Chondrocyte (in vitro differentiated cells): ENCODE measurements at places on chromosomes 4 and X. TPM values are rescaled to one million over a fixed set of nuclear protein-coding genes. Genes with fewer than 3 reads are reported as not detected.

GRCh38 chr4:152464030-152464823, 71.7 kb downstream of the FBXW7 start:
- no peaks in the 10 kb centered on the region for H3K36me3 ChIP-seq
- H3K27ac ChIP-seq = no peak overlapping the region

Gene JAKMIP1
- total RNA-seq = 0.10 TPM in 1 of 3 replicates, not detected in the others

Gene LRCH2
- total RNA-seq = 10.5 to 11.6 TPM (median 11.1 TPM) in 3 replicates

Gene CT47B1
- total RNA-seq = not detected in 3 replicates

Gene GABRG1
- total RNA-seq = not detected in 3 replicates

- peaks cover 26% of the 10 kb centered on the region for H3K4me1 ChIP-seq
- no peak overlapping the region for H3K4me3 ChIP-seq
- peaks cover 2% of the 10 kb centered on the region for H3K36me3 ChIP-seq
- H3K27ac ChIP-seq = peak overlapping the region; percentile 14
- no peak for DNase-seq
These were observed 395.1 kb downstream of the RAB28 start for GRCh38 chr4:13088726-13089658.

- peak overlapping the region; percentile 82 for H3K27ac ChIP-seq
- H3K4me1 ChIP-seq = peaks cover 51% of the 10 kb centered on the region
- no peak for DNase-seq
These were observed 7.5 kb downstream of the KLHL15 start for GRCh38 chrX:24019448-24019847.

Gene ANTXR2
- total RNA-seq = 19.0 to 32.1 TPM (median 27.0 TPM) in 3 replicates

- H3K4me3 ChIP-seq = no peak overlapping the region
- H3K27ac ChIP-seq = no peak overlapping the region
- no peak for DNase-seq
- H3K27me3 ChIP-seq = no peaks in the 10 kb centered on the region
- no peaks in the 10 kb centered on the region for H3K4me1 ChIP-seq
These were observed 96.5 kb upstream of the DUSP21 start for GRCh38 chrX:44747317-44747716.

Gene DMD
- total RNA-seq = 196 to 306 TPM (median 201 TPM) in 3 replicates

DNA sequence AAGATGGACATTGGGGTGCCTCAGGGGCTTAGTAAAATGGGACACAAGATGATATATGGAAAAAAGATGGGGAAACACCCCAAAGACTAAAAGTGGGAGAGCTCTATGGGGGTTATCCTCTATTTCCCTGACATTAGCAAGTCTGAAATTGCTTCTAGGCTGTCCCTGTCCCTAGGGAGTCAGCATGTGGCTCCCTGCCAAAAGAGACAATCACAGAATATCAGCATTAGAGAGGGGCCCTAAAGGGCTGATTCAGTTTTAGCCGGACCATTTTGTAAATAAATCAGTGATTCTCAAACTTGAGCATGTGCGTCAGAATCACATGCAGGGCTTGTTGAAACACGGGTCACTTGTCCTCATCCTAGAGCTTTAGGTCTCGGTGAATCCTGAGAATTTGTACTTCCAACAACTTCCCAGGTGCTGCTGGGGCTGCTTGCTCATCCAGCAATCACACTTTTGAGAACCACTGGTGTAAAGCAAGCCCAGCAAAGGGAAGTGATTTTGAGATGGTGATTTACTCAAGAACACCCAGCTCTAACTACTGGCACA, 165.3 kb upstream of the DGKK start:
- no peaks in the 10 kb centered on the region for H3K4me1 ChIP-seq
- no peak overlapping the region for H3K4me3 ChIP-seq
- no peak overlapping the region for H3K27ac ChIP-seq
- H3K27me3 ChIP-seq = no peaks in the 10 kb centered on the region
- no peak for DNase-seq
- H3K36me3 ChIP-seq = no peaks in the 10 kb centered on the region

- H3K27ac ChIP-seq = no peak overlapping the region
- no peak for DNase-seq
- peaks cover 2% of the 10 kb centered on the region for H3K27me3 ChIP-seq
- no peak overlapping the region for H3K4me3 ChIP-seq
These were observed 204.5 kb downstream of the RELL1 start for GRCh38 chr4:37481547-37482122.

Gene USP38
- total RNA-seq = 17.8 to 21.2 TPM (median 18.9 TPM) in 3 replicates

DNA sequence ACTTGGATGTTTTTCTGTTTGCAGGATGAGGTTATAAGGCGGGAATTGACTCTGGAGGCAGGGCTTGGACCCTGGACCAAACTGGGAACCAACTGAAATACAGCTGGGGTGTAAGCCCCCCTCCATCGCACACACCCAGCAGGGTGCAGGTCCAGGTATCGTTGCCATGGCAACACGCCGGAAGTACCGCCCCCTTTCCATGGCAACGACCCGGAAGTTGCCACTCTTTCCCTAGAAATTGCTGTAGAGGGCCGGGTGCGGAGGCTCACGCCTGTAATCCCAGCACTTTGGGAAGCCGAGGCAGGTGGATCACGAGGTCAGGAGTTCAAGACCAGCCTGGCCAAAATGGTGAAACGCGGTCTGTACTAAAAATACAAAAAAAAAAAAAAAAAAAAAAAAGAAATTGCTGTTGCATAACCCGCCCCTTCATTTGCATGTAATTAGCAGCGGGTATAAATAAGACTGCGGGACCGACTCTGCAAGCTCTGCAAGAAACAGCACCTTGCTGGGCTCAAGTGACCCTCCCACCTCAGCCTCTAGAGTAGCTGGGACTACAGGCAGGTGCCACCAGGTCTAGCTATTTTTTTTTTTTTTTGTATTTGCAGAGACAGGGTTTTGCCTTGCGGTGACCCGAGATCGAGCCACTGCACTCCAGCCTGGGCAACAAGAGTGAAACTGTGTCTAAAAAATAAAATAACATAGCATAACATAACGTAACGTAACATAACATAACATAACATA, 139.6 kb downstream of the CRLF2 start:
- no peak overlapping the region for H3K4me3 ChIP-seq
- H3K27ac ChIP-seq = no peak overlapping the region
- no peaks in the 10 kb centered on the region for H3K36me3 ChIP-seq
- H3K27me3 ChIP-seq = peaks cover 12% of the 10 kb centered on the region

DNA sequence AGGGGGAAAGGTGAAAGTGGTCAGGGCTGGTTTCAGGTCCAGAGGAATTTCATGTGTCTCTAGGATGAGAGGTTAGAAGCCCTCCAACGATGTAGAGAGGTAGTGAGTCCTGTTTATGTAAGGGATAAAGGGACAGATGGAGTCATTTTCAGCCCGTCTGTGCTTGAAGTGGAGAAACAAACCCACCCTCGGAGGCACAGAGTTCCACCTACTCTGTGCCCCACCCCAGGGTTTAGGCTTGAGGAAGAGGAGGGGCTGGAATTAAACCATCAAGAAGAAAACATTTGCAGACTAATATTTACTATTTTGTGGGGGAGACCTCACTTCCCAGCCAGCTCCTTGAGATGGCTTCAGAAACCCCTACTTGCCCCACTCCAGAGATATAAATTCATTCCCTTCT, 868 bp upstream of the GNL3L start:
- no peaks in the 10 kb centered on the region for H3K36me3 ChIP-seq
- peak overlapping the region; percentile 91 for H3K4me3 ChIP-seq
- H3K27me3 ChIP-seq = no peaks in the 10 kb centered on the region
- H3K27ac ChIP-seq = peak overlapping the region; percentile 99
- peaks cover 26% of the 10 kb centered on the region for H3K4me1 ChIP-seq

GRCh38 chr4:143188136-143189088, 3.7 kb downstream of the USP38 start:
- H3K4me1 ChIP-seq = peaks cover 60% of the 10 kb centered on the region
- no peak for DNase-seq
- H3K27ac ChIP-seq = peak overlapping the region; percentile 81
- no peaks in the 10 kb centered on the region for H3K27me3 ChIP-seq
- H3K4me3 ChIP-seq = peak overlapping the region; percentile 90
- H3K36me3 ChIP-seq = peaks cover 18% of the 10 kb centered on the region
